Fibroblast of upper back skin (primary cell): ENCODE measurements at places on chromosomes 2 and 18.
A peak's percentile ranks its signal among the peaks of the same experiment; 100 is the strongest.

DNA sequence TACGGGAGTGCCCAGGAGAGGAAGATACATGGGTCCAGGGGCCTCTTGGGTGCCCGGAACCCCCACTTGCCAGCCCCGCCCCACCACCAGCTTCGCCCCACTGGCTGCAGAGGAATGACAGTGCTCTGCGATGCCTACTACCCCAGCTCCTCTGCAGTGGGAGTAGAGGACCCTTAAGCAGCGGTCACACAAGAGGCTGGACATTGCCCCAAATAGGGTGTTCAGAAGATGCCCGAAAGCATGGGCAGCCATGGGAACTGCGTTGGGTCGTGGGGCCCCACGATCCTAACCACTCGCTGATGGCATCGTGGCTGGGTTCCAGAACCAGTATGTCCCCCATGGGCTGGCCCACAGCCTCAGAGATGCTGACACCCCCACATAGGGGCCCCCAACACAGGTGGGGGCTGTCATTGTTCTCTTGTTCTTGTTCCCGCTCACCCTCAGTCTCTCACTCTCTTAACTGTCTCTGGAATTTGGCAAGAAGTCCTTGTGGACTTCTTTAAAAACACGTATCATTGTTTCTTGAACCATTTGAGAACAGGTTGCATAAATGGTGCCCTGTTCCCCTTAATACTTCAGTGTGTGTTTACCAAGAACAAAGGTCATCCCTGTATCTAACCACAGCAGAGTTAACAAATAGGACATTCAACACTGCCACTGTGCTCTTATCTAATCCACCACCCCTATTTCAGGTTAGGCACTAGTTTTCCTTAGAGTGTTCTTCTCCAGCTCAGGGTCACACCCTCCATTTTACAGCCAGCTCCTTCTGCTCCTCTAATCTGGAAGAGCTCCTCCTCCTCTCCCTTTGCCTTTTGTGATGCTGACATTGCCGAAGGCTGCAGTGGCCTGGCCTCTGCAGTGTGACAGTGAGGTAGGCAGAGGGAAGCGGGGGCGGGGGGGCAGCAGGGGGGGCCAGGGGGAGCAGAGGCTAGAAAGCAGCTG lies 76.3 kb downstream of the STPG4 start:
- DNase-seq: no peak

- peak; percentile 87 for DNase-seq
Measured at GRCh38 chr2:118431997-118432396, 343.7 kb downstream of the INSIG2 start.

- no peak for DNase-seq
Measured at GRCh38 chr2:1584051-1584531, 160.2 kb downstream of the PXDN start.

GRCh38 chr2:209619782-209620181 lies 151.8 kb upstream of the UNC80 start:
- no peak for DNase-seq

DNA sequence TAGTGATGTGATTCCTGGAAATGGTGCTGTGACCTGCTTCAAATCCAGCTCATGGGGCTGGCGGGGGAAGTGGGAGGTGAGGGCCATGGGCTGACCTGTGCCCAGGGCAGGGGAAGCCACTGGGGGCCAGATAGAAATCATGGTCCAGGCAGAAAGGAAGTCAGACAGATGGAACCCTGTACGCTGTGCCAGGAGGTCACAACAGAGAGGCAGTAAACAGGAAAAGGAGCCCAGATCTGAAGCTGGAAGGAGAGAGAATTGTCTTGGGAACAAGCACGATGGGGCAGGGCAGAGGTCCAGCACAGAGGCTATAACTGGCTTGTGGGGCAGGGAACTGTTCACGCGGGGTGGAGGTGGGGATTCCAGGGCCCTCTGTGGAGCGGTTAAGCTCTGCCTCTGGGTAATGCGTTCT lies 76.0 kb downstream of the RNF144A start:
- no peak for DNase-seq

- DNase-seq: no peak
Measured at GRCh38 chr18:64027931-64028695, 58.2 kb downstream of the SERPINB8 start.

DNA sequence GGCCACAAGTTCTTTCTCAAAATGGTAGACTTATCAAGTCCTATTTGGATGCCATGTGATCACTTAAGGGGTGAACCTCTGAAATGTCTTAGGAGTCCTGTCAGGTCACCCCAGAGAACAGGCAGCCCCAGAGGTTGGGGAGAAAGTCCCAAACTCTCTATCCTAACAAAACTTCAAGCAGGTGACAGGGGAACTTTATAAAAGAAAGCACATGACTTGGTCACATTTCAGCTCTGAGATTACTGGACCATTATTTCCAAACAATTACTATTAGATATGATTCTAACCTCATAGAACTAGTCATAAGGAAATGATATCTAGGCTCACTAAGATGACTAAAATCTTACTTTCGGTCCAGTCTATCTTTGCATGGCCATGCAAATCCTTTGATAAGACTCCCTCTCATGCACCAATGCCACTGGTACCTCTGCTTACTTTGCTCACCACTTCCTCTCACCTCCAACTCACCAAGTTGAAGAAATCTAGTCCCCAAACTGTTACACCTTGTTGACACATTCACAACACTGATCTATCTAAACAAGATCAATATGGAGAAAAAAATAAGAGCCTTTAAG lies 107.0 kb downstream of the GALNT14 start:
- no peak for DNase-seq

DNA sequence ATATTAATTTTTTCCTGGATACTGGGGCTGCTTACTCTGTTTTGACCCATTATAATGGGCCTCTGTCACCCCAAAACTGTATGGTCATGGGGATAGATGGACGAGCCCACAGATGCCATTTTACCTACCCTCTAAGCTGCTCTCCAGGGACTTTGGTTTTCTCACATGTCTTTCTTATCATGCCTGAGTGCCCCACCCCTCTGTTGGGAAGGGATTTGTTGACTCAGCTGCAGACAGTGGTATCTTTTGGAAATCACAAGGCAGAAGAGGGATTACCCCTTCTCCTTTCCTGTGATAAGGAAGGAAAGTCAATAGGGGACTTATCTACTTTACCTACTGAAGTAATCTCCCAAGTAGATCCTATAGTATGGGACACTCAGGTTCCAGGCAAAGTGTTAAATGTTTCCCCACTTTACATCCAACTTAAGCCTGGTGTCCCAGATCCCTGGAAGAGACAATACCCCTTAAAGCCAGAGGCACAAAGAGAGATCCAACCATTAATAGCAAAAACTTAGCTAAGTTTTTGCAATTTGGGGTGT lies 182.7 kb downstream of the RNF152 start:
- no peak for DNase-seq

DNA sequence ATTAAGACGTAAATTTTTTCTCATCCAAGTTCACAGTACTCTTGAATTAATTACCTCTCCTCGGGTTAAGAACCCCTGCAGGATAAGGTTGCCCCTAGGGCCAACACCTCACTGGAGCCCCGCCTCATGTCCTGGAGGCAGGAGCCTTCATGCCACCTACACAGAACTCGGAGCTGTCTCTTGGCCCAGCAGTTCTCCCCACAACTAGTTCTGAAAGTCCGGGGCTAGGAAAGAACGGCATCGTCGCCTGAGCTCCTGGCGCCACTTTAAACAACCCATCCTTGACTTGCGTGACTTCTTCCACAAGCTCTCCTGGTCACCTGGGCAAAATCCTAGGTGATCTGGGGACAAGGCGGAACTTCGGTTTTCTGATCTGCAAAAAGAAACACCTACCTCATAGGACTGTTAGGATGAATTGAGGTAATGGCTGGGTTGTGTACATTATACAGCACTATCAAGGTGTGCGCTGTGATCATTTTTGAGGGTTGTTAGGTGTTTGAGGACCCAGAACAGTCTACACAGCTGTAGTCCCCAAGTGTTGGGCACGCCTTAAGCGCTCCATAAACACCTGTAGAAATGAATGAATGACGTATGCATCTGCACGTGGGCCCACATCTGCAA lies 641 bp upstream of the ITGA6 start:
- no peak for DNase-seq

DNA sequence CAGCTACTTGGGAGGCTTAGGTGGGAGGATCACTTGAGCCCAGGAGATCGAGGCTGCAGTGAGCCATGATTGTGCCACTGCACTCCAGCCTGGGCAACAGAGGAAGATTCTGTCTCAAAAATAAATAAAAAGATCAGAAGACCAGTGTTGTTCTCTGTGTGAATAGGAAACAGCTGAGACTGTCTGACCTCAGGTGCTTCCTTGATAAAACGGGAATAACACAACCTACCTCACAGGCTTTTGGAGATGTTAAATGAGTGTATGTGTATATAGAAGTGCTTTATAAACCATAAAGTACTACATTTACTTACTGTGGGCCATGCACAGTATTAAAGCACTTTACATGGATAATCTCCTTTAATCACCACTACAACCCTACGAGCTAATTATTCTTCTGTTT lies 9.9 kb upstream of the CETN1 start:
- no peak for DNase-seq

DNA sequence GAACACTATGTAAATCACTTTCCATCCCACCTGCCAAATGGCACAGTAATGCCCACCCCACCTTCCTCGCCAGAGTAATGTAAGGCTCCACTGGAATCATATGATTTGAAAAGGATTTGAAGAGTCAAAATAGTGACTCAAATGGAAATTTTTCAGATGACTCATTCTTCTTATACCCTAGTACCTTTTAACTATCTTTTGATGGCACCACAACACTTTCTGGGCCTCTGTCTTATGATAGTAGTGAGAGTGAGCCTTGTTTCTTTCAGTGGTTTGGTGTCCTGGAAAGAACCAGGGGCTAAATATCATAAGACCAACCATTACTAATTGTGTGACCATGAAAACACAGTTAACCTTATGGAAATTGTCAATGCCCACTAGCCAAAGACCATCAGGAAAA lies 235.4 kb upstream of the SLC14A2 start:
- DNase-seq: no peak

DNA sequence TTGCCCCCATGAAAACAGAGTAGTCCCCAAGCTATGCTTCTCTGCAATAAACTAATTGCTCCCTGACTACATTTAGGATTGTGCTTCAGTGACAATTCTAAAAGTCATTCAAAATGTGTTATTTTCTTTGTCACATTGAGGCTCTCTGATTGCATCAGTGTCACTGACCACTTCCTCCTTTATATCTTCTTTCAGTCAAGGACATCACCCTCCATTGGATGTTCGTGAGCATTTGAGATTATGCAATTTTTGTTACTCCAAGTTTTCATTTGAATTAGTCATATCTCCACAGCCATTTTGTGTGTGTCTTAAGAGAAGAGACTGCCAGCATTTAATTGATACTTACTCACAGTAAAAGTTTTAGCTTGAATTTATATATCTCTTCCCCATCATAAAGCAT lies 780.8 kb upstream of the GCFC2 start:
- DNase-seq: no peak

DNA sequence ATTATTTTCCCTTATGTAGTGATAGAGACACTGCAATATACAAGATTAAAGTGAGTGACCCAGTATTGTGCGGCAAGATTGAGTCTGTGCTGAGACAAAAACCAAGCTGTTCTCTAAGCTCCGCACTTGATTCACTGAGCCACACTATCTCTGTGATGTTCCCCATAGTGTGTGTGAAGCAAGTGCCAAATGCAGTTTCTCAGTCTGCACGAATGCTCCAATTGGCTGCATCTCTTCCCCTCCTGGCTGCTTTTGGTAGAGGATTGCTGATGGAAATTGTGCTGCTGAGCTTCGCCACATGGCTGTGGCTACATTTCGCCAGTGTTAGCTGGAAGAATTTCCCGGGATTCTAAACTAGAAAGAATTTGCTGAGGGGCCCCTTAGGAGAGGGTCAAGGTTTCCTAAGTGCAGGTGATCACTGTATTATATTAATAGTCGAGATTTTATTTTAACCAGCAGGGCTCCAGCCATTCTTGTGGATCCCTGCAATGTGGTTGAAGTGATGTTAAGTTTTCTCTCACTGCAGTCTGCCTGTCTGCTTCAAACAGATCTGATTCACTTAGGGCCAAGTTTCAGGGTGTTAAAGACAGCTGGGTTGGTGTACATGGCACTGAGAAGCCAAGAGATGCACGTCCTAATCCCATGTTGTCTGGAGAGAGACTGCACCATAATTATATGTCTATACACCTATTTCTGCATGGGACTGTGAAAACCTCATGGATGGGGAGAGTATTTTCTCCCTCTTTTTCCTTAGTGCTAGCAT lies 317.2 kb downstream of the DCC start:
- DNase-seq: no peak
